Stimulated activated CD8-positive, alpha-beta memory T cell treated with anti-CD3 and anti-CD28 coated beads, Interleukin-2, amount 100 ng/mL, for 1 hour (primary cell): ENCODE measurements at places on chromosomes 6 and 20.

DNA sequence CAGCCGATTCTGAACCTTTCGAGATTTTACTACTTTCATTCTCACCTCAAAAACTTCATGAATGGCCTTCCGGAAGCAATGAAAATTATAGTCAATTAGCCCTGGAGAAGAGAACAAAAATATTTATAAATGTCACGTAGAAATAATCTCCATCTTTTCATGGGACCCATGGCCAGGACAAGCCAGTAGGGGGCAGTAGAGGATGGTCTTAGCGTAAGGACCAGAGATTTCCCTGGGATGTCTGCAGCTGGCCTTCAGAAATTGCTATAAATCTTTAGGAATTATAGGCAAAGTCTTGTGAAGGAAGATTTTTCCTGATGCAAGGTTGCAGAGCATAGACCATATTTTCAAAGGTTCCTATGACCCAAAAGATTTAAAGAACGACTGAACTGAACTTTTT is 15.6 kb upstream of the UBE2J1 start:
- no peak for DNase-seq

- DNase-seq, result no peak
These were observed 117.8 kb upstream of the KCNG1 start for GRCh38 chr20:51140671-51141070.

GRCh38 chr20:59145924-59146779 is 17.5 kb upstream of the ZNF831 start:
- peak; percentile 33 for DNase-seq

GRCh38 chr20:62925076-62925419 is 1.3 kb downstream of the DIDO1 start:
- DNase-seq, result no peak

DNA sequence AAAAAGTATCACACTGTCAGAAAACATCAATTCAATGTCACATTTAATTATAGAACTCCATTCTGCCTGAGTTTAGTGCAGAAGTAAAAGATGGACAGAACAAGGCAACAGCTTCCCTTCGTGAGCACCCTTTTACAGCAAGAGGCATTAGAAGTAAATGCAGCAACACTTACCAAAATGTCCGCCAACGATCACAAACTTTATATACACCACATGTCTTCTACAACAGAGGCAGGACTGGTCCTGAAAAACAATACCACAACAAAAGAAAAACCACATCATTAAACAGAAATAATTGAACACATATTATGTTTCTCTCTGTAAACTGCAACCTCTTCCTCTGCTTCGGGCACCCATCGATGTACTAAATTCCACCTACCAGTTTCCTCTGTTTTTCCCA is 92.9 kb downstream of the FYN start:
- DNase-seq, result no peak

DNA sequence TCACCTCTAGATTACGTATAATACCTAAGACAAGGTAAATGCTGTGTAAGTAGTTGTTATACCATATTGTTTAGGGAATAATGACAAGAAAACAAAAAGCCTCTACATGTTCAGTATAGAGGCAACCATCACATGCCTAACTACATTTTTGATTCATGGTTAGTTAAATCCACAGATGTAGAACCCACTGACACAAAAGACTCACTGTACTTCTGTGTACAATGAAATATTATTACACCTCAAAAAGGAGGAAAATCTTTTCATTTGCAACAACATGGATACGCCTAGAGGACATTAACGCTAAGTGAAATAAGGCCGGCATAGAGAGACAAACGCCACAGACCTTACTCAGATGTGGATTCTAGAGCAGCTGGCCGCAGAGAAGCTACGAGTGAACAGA is 50.5 kb downstream of the NINL start:
- DNase-seq, result no peak

DNA sequence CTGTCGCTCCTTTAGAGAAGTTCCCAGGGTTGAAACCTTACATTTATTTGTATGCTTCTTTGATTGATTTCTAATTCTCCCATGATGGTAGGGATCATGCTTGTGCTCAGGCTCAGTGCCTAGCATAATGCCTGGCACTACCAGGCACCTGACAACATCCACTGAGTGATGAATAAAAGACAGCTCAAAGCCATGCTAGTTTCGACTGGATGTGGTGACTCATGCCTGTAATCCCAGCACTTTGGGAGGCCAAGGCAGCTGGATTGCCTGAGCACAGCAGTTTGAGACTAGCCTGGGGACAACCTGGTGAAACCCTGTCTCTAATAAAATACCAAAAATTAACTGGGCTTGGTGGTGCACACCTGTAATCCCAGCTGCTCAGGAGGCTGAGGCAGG is 11.6 kb upstream of the CD164 start:
- no peak for DNase-seq

GRCh38 chr6:142700032-142700431 is 244.9 kb downstream of the HIVEP2 start:
- no peak for DNase-seq
